ENCODE measurements at places on chromosomes 6 and 20.

DNA sequence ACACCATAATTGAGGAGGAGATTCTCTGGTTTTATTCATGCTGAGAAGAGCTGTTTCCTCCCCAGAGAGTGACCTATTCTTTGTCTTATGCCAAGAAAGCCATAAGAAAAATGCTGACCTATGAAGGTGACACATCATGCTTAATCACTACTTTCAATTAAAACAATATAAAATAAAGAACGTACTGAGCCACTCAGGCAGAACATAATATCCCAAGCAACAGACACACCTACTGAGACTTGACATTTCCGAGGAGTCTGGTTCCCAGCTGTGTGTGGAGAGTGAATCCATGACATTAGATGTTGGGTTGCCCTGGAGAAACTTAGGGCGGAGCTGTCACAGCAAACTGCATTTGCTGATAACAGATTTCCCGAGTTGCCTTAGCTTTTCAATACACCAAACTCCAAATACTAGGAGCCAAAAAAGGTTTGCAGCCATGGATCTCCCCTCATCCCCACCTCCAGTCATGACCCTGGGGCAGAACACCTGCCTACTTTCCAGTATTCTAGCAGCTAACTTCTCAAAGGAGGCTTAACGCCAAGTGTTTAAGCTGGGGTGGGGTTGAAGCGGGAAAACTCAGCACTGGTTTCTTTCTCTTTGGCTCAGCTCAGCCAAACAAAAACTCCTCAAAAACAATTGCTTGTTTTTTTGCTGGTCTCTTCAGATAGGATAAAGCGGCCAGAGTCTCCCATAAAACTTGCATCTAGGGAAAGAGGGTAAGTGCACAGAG is 92.2 kb downstream of the BACH2 start:
- DNase-seq: no peak

DNA sequence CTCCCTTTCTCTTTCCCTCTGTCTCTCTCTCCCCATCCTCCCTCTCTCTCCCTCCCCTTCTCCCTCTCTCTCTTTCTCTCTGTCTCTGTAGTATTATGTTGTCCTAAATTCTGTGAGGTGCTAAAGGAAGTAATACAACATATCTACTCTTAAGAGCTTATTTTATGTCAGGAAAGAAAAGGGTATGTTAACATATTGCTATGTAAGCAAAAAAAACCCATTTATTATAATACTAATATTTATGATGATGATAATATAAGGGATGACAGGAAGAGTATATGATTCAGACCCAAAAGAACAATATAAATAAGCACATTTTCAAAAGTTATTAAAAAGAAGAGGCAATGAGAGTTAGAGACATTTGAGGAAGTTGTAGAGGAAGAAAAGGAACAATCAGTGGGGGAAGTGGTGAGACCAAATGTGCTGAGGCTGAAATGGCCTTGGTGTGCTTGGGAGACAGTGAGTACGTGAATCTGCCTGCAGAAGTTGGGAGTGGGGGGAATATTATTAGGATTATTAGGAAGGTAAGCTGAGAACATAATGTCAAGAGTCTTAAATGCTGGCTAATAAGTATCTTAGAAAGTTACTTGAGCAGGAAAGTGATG is 303.6 kb upstream of the FERMT1 start:
- no peak for DNase-seq

DNA sequence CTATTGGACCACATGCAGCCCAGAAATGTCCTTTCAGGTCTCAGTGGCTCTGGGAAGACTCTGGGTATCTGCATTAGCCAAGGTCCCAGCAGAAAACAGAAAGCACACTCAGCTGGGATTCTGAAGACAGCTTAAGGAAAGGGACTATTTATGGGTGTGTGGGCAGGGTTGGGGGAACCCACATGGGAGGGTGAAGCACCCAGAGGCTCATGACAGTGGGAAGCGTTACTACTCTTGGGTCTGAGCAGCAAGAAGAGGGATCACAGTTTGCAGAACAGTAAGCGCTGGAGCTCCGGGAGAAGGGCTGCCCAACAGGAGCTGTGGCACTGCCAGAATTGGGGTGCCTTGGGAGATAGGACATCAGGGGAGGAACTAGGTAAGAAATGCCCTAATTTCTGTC is 12.4 kb upstream of the CDC5L start:
- no peak for DNase-seq

DNA sequence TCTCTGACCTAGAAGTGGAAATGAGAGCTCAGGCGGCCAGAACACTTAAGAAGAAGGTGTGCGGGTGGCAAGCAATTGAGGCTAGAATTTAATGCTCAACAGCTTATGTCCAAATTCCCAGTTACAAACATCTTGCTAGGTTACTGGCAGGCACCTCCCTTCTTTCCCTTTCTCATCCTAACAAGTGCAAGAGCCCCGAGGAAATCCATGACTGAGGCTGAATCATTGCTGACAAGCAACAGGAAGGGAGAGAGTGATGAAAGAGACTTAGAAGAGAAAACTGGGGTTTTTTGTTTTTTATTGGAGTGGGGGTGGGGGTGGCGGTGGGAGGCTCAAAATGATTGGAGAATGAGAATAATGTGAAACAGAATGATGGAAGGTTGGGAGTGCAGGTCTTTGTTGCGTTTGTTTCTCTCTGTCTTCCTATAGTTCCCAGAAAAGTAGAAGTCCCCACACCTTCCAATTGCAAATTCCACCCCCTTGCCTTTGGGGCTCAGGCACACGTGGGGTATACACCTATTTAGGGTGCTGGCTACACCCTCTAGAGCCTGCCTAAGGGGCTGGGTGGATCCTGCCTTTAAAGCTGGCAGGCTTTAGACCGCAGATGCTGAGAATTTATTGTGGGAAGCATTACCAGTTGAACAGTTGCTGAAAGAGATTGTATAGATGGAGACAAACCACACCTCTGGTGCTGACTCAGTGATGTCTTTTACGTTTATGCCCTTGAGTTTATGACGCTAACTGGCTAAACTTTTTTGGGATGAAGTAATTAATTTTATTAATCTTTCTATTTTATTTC is 1.4 kb downstream of the FAM83B start:
- DNase-seq: no peak

- no peak for DNase-seq
These were observed 10.7 kb downstream of the TRAM2 start for GRCh38 chr6:52566201-52566600.

DNA sequence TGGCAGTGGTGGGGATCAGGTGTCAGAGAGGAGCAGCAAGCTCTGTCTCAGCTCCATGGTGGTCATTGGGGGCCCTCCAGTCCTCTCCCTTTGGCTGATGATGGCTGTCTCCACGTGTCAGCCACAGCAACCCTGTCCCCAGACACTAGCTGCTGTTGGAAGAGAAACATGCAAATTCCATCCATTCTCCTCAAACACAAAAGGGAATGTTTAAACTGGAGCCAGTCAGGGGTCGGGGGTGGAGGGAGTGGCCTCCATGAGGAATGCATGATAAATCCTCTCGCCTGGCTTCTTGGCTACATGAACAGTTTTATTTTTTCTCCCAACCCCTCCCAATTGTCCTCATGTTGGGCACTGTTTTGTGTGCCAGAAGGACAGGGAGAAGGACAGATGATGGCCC is 86.4 kb downstream of the EDN3 start:
- DNase-seq: no peak

- no peak for DNase-seq
These were observed 42.2 kb downstream of the PPP1R14C start for GRCh38 chr6:150184850-150185731.

- no peak for DNase-seq
These were observed 64.8 kb upstream of the POU3F2 start for GRCh38 chr6:98769546-98769945.

GRCh38 chr6:167094436-167094819 is 28.5 kb upstream of the CCR6 start:
- no peak for DNase-seq

DNA sequence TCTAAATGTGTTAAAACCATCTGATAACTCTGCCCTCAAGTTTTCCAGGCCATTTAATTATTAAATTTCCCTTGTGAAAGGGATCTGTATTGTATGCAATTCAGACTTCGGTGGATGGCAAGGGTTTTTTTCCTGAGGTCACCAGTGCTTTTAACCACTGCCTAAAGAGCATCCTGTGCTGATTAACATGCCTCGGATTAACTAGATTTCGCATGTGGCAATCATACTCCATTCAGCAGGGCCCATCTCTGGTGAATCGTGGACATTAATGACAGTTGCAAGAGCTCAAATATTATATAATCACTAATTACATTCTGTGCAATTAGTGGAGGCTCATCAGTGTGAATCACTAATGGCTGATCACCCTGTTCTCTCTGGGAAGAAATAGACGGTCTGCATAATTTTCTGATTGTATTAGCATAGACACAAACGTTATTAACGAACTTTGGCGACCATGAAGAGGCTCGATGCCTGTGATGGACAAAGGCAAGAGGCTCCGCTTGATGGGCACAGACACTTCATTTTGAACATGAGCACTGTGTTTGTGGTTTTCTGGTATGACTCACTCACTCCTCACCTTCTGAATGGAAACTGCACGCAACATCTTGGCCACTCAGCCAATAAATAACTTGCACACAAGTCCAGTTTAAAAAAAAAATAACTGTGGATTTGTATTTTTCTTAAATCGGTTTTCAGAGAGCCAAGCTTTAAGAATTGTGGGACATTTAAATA is 31.4 kb downstream of the LINC00237 start:
- no peak for DNase-seq

GRCh38 chr20:36591281-36591680 is 14.3 kb upstream of the RAB5IF start:
- DNase-seq: no peak

DNA sequence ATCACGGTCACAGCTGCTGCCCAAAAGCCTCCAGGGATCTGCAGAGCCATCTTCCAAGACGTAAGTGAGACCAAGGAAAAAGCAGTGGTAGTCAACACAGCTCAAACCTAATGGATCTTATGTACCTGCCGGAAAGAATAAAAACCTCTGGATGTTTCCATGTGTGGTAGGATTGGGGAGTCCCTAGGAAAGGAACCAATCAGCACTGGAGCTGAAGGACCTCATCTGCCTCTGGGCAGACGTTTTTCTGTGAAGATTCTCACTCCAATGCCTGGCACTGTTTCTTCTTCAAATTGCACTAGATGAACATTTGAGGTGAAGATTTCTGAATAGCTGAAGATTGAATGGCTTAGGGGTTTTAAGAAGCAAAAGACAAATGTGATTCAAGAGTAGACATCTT is at the start of gene HLA-DQB2:
Gene HLA-DQB2 (minus strand): TSS at position 112 of the 400 bp plus-strand sequence. CDS start 62 bp downstream, at position 50.
- no peak for DNase-seq

- DNase-seq: no peak
These were observed 170.8 kb upstream of the PHACTR1 start for GRCh38 chr6:12545619-12546409.

GRCh38 chr20:8161264-8162071 is 29.4 kb downstream of the PLCB1 start:
- DNase-seq: no peak

DNA sequence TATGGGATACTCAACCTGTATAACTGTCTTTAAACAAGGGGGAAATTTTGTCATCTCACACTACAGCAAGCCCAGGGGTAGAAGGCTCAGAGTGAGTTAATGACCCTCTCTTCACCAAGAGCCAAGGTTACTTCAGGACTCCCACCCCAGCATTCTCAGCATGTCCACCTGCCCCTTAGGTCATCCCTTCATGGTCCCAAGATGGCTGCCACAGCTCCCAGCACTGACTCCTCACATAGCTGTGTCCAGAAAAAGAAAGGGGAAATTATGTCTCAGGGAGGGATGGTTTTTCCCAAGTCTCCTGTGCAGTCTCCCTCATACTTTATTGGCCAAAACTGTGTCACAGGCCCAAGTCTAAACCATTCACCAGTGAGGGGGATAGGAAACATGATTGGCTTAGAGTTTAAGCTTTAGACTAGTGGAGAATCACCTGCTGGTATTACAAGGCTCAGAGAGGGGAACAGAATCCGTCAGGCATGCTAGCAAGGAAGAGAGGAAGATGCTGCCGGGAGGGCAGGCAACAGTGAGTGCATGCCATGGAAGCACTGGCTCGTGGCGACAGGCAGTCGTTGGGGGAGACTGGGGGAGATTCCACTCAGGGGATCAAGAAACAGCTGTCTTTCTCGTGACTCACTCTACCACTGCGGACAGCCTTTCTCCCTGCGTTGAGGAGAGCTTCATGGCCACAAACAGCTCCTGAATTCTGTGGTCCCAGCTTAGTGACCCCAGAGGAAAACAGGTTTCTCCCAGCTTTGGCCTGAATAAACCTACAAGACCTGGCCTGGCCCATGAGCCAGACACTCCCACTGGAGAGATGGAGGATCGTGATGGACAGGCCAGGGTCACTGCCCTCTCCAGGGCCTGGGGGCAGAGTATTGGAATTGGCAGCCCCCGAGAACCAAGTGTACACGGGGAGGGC is 37.2 kb downstream of the HM13 start:
- DNase-seq: no peak

GRCh38 chr20:47799116-47799715 is 13.9 kb upstream of the SULF2 start:
- no peak for DNase-seq

GRCh38 chr6:166470029-166470862 is 87.5 kb upstream of the MPC1 start:
- no peak for DNase-seq

DNA sequence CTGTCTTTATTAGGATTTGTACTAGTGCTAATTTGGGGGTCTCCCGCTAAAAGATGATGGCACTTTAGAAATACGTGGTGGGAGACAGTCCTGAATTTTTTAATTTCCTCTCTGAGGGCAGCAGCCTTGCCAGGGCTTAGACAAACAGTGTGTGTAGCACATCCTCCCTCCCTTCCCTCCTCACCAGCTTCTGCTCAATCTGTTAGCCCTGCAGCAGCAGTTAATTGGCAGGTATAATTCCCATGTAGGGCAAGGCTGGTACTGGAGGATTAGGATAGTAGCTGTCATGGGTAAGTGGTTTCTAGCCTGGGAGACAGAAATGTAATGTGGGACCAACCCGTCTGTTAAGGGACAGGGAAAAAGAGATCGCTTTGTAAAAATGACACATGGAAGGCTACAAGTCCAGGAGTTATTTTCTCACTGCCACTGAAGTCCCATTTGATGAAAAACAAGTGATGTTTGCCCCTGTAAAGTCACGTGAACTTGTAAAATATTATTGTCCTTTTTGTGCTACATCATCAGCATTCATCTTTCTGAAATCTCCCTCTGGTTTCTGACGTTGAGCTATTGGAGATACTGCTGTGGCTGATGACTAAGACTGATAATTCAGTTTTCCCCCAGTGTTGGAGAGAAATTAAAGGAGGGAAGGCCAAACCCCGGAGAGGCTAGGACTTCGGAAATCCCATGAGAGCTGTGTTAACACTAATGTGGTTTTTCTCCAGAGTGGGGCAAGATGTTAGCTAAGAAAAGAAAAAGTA is 40.6 kb downstream of the CTNNBL1 start:
- DNase-seq: no peak

DNA sequence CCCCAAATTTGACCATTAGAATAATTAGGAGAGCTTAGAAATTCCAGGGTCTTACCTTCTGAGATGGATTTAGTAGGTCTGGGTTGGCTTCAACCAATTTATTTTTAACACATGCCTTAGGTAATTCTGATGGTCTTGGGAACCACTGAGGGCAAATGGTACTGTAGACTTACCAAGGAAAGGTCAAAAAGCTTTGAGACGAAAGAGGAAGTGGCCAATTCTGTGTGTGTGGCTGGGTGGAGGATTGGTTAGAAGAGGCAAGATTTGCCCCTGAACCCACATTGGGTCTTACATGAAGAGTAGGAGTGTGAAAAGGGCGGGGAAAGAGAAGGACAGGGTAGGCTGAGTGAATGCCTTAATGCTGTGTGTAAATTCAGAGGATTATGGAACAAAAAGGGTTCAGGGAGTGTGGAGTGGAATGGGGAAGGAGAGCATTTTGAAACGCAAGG is 2.7 kb downstream of the ITCH start:
- DNase-seq: no peak

- DNase-seq: no peak
These were observed 22.3 kb upstream of the BMP7 start for GRCh38 chr20:57288651-57289277.

Measured in activated naive CD4-positive, alpha-beta T cell treated with Interleukin-2 at 50 U/mL for 16 hours (primary cell).